ENCODE measurements at places on chromosomes 7 and 10.

DNA sequence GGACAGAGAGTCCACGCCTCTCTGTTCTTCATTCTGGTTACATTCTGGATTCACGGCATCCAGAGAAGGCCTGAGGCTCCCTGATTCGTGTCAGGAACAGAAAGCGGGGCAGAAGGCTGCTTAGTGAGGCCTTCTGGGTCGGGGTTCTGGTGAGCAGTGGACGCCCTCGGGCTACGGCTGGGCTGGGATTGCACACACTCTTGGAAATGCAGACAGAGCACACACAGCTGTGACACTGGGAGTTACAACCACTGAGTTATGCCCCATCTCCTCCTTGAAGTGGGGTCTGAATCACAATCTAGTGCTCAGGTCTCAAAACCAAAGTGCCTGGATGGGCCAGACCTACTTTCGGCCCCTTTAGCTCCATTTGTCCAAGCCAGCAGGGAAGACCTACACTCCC, 156.9 kb upstream of the GDF10 start:
- no peak for DNase-seq

GRCh38 chr10:232061-232460, 96.8 kb downstream of the ZMYND11 start:
- no peak for DNase-seq

DNA sequence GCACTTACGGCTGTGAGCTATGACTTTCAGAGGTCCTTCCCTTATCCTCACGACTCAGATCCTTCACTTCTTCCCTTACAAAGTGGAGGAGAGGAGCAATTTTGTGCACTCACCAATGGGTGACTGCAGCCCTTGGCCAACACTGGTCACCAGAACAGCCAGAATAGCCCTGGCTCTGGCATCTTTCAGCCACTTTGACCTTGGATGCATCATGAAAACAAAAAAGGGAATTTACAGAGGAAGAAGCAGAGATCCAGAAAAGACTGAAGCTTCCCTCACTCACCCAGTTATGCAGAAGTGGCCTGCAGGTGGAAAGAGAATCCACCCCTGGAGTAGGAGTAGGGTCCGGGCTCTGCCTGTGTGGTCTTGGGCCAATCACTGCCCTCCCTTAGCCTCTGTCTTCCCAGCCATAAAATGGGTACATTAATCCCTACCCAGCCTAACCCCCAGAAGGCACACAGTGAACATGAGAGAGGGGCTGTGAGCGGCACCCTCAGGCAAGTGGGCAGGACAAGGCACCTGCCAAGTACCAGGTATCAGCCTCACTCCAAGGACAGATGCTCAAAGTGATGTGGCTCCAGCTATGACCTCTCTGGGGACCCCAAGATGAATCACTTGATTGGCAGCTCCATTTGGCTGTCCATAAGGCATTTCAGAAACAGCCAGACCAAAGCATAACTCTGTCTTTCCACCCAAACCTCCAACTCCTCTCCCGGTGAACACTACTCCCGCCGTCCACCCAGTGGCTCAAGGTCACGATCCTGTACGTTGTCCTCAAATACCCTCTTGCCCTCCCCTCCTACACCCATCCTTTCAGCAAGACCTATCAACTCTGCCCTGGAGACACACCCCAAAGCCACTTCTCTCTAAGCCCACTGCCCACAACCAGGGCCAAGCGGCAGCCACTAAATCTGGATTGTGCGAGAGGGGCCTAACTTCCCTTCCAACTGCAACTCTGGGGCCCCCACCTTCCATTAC, 129.8 kb upstream of the ZMIZ1 start:
- DNase-seq = no peak

GRCh38 chr7:27930910-27931476, 191.0 kb downstream of the TAX1BP1 start:
- DNase-seq = no peak

GRCh38 chr10:102630663-102631062, 13.6 kb upstream of the TRIM8 start:
- DNase-seq = no peak

DNA sequence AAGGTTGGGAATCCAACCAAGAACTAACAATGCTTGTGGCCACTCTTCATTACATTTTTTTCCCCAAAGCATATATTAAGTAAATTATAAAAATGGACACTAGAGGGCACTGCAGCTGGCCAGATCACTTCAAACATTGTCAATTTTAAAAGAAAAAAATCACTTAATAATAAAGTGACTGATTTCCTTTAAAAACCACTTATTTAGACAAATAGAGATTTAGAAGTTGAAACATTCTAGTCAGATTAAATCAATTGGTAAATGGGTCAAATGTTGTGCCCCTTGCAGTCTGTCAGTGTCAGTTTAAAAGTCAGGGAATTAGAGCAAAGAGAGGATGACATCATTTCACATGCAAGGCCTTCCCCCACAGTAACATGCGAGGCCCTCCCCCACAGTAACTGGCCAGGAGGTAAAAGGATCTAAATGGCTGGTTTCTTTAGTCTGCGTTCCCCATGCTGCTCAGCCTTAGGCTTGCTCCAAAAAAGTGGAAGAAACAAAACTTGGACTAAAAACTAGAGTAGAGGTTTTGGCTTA, 177.9 kb downstream of the SKAP2 start:
- no peak for DNase-seq

DNA sequence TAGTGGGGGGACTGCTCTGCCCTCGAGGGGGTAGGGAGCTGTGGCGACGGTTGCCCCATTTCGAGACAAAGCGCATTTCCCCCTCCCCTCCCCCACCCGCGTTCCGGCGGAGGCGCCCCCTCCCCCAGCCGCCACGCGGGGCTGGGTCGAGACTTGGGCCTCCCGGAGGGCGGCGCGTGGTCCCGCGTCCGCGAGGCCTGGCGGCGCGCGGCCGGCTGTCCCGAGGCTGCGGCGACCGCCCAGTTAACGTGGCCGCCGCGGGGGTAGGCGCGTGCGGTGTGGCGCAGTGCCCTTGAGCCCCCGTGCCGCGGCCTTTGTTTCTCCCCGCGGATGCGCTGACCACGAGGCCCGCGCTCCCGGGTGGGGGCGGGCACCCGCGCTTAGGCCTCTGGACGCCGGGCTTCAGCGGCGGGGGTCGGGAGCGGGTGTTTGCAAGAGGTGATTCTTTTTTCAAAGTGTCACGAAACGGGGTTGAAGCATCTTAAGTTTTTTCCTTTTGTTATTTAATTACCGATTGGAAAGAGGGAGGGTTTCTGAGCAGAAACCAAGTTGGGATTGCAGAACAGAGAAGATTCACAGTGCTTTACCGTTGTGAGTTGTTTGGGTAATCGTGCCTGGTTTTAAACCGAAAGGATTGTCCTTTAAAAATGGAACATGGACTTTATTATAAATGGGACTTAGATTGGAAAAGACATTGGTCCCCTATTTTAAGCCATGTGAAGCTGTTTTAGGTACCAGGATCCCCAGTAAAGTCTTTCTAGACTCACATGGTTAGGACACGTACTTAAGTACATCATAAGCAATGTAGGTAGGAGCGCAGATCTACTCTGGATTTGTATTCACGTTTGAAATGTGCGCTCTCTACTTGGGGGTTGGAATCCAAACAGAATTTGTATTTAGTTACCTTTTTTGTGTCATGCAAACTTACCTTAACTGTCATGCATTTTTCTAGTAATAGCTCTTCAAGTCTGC, 760 bp downstream of the CBX3 start:
- no peak for DNase-seq

- no peak for DNase-seq
Observed at GRCh38 chr7:94366832-94367231, 27.9 kb upstream of the COL1A2 start.

GRCh38 chr10:70459061-70459773, 17.7 kb upstream of the NODAL start:
- DNase-seq = no peak

- no peak for DNase-seq
Observed at GRCh38 chr10:27815846-27816245, 70.2 kb upstream of the MKX start.

DNA sequence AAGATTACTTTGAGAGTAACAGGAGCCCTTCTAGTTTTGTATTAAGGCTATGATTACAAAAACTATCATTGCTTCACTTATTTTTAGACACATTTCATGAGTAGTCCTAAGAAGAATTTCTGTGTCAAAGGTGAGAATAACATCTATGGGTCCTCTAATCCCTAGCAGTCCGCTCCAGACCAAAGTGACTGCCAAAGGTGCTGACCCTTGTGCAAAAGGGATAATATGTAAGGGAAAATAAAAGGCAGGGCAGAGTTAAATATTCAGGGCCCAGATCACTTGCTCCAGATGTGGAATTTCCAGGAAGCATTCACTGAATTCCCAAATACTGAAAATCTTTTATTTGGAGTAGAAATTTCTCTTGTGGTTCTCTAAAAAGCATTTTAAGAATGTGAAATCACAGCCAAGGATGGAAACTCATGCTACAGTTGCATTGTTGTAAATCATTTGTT, 29.3 kb downstream of the RHOBTB1 start:
- DNase-seq = no peak

- no peak for DNase-seq
Observed at GRCh38 chr7:29044554-29044953, 86.4 kb upstream of the TRIL start.

GRCh38 chr7:726854-727103, 280 bp downstream of the DNAAF5 start:
- no peak for DNase-seq

DNA sequence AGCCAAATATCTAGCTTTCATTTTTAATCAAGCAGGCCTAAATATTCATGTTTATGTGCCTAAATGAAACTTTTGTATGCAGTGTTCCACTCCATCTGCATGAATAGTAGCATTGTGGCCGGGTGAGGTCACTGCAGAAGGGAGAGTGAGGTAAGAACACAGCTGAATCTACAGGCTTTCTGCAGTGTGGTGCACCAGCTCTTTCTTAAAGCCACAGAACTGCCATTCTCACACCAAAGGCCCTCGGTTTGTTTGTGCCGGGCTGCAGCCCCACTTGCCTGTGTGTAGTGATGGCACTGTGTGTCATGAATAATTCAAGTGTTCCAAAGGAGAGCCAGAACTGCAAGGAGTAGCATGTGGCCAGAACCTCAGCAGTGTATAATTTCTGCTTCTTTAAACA, 204.1 kb downstream of the TRIL start:
- DNase-seq = no peak

DNA sequence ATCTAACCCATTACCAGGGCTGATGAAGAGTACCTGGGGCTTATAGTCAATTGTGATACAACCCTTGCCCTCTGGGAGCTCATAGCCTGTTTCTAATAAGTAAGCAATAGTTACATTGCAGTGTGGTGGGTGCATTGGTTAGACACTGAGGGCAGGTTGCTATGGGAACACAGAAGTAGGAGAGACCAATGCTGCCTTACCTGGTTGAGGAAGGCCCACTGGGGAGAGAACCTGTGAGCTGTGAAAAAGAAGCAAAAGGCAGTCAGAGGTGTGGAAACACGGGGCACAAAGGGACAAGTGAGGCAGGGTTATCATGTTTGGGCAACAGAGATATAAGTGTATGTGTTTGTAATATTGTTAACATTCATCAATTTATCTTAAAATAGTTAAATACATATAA, 51.9 kb downstream of the WDFY4 start:
- no peak for DNase-seq

GRCh38 chr10:46218921-46219320, 67.9 kb upstream of the ANTXRL start:
- DNase-seq = no peak

DNA sequence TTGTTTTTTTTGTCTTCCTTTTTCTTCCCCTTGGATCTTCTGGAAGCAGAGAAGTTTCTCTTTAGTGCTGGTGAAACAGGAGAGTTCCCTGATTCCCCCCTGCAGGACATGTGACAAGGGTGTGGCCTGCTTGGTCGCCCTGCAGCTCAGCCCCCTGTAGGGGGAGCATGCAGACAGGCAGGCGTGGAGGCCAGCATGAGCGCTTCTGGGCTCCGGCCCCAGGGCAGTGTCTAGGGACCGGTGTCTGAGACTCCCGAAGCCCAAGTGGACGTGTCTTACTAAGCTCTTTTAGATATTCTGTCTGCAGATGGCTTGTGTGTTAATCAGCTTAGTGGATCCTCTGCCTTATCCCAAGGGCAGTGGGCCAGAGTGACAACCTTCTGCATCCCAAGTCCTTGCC, 26.1 kb downstream of the PRSS58 start:
- DNase-seq = no peak

DNA sequence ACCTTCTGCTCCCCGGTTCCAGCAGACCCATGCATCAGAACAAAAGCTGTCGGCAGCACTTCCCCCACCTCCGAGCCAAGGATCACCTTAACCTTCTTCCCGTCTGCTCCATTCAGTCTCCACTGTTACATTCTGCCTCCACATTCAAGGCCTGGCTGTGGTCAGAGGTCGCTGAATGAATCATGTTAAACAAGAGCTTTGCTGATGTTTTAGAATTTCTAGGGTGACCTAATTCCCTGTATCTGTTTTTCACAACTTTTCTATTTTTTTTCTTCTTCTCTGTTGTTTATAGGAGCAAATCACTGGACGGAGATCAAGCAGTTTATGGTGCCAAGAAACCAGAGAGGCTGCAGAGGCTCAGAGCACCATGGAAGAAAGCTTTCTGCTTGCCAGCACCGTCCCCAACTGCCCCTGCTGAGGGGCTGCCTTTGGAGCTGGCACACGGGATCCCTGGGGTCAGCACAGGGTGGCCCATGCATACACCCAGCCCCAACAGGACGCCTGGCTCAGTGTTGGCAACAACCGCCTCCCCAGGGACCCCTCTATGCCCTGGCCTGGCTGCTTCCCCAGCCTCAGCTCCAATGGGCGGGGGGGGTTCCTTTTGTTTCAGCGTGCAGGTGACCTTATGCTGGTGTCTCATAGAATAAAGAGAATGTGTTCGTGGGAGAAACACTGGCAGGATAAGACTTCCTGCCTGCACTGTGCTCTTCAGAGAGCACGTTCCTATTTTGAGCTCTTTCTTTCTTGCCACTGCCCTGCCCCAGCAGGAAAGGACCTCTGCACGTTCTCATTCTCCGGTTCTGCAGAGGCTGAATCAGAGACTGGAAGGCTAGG, 182.7 kb upstream of the LYZL2 start:
- DNase-seq = no peak

GRCh38 chr7:37045681-37046179, 321.4 kb upstream of the AOAH start:
- no peak for DNase-seq

- DNase-seq = no peak
Observed at GRCh38 chr10:103876155-103876554, 20.8 kb upstream of the SH3PXD2A start.

- DNase-seq = no peak
Observed at GRCh38 chr7:65449505-65449852, 75.8 kb downstream of the ZNF92 start.

- no peak for DNase-seq
Observed at GRCh38 chr7:71488308-71488707, 356.4 kb downstream of the GALNT17 start.

- DNase-seq = no peak
Observed at GRCh38 chr7:157406971-157407370, 70.2 kb downstream of the DNAJB6 start.

DNA sequence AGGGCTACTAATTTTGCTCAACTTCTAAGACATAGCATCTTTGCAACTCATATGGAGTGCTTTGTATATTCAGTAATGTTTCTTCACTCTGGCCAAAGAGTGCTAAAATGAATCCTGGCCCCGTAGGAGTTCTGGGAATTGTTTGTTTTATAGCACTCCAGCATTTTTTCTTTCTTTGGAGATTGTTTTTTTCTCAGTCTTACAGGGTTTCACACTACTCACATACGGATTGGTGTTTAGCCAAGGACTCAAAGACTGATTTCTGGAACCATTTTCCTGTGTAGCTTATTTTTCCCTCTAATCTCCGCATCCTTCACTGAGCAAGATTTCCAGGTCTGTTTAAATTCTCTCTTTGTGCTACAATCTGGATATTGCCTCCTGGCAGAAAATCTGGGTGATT, 6.4 kb downstream of the TAS2R41 start:
- no peak for DNase-seq
